Activated CD4-positive, alpha-beta T cell treated with anti-CD3 and anti-CD28 coated beads, Interleukin-2, amount 50 U/mL, for 4 hours (primary cell): ENCODE measurements at places on chromosomes 2 and 18.
A peak's percentile ranks its signal among the peaks of the same experiment; 100 is the strongest.

- DNase-seq, result no peak
These were observed 6.4 kb upstream of the CRYGC start for GRCh38 chr2:208135794-208136715.

DNA sequence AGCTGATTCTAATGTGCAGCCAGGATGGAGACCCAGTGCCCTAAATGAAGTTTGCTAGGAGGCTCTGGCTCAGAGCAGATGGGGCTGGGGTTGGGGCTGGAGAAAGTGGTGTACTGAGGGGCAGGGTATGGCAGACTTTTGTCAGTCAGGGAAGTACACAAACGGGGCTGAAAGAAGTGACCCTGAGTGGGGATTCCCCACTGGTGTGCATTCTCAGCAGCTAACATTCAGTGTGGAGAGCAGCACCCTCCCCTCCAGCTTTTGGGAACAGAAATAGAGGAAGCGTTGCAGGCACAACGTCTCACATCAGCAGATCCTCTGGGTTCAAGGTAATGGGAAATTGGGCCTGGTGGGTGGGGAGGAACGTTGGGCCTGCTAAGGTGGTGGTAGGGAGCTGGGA is 89.1 kb upstream of the GCFC2 start:
- no peak for DNase-seq

GRCh38 chr2:228541789-228542188 is 360.3 kb upstream of the SPHKAP start:
- no peak for DNase-seq

GRCh38 chr2:172251231-172251630 is 148.5 kb upstream of the DLX2 start:
- DNase-seq, result no peak

GRCh38 chr18:58476516-58477256 is 152.2 kb downstream of the ALPK2 start:
- DNase-seq, result no peak

GRCh38 chr2:7711167-7711566 is 794.0 kb downstream of the RNF144A start:
- DNase-seq, result no peak

GRCh38 chr2:220151341-220151740 is 523.9 kb downstream of the SLC4A3 start:
- DNase-seq, result no peak

DNA sequence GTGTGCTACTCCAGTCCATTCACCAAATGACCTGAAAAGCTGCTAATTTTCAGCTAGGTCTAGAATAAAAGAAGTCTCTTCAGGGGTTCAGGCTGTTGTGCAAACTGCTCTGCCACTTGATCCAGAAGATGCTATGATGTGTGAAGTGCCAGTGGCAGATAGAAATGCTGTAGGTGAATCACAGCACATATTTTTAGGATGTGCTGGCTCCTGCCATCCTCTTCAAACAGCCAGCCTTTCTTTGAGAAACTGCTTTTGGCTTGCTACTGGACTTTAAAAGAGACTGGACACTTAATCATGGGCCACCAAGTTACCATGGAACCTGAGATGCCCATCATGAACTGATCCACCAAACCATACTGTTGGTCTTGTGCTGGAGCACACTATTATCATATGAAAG is 322.1 kb downstream of the EN1 start:
- DNase-seq, result no peak

DNA sequence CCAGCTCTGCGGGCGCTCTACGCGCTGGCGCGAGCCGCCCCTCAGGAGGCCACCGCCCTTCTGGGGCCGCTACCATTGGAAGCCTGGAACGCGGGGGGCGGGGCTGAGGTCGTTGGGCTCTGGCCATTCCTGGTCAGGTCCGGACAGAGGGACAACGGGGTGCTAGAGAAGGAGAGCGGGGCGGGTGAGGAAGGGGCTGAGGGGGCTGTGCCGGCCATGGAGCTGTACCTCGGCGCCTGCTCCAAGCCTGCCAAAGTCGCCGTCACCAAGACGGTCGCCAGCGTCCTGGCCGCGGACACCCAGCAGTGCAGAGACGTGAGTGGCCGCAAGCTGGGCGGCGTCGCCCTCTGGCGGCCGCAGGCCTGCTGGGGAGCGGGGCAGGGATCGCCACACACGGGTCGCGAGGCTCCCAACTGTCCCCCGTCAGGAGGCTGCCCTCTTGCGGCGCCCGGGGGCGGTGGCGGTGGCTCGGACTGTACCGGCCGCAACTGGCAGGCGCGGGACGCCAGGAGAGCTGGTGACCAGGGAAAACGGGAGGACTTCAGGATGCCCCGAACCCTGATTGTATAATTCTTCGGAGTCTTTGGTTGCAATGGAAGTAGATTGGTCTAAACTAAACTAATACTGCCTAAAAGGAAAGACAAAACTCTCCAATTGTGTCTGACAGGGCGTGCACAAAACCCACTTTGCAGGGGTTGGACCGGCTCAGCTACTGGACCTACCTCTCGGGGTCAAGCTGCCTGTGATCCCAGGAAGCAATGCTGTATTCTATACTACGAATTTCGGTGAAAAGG is at the start of gene FSIP2:
TSS of gene FSIP2 (plus strand) at position 126 of the 794 bp plus-strand sequence. CDS start at position 217, 91 bp downstream.
- no peak for DNase-seq

- DNase-seq, result no peak
These were observed 654.3 kb downstream of the LRRTM4 start for GRCh38 chr2:76867854-76868253.

- peak; percentile 6 for DNase-seq
These were observed 28.8 kb upstream of the DDX18 start for GRCh38 chr2:117785740-117786139.

GRCh38 chr2:196187898-196188458 is 16.6 kb upstream of the STK17B start:
- DNase-seq, result no peak

DNA sequence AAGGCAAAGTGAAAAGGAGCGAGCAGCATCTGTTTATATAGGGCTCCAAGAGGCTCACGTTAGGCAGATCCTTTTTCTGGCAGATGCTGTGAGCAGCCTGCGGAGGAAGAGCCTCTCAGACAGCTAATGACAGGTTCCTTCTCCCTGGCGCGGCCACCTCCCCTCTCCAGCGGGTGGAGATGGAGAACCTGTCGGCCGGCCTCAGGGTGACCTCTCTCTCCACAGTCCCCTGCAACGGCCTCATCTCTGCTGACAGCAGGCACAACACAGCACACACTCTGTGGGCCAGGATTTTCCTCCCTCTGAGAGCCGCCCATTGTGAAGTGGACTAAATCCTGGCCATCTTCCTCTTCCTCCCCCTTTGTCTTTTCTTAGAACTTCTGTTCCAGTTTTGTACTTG is 119.8 kb downstream of the PRKCE start:
- no peak for DNase-seq

DNA sequence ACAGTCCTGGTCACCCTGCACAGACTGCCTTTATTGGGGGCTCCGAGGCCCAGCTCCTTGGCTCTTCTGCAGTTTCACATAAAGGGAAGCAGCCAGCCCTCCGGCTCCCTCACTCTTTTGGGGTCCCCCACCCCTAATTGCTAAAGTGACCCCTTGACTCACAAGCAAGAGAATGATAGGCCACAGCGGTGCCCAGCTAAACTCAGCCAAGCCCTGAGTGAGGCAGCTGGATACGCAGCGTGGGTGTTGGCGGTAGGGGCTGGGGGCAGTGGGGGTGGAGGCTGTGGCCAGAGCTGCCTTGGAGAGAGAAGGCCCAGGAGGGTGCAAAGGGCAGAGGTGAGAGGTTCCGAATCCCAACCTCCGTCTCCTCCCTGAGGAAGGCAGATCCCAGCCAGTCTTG is 25.5 kb upstream of the ALPP start:
- no peak for DNase-seq

DNA sequence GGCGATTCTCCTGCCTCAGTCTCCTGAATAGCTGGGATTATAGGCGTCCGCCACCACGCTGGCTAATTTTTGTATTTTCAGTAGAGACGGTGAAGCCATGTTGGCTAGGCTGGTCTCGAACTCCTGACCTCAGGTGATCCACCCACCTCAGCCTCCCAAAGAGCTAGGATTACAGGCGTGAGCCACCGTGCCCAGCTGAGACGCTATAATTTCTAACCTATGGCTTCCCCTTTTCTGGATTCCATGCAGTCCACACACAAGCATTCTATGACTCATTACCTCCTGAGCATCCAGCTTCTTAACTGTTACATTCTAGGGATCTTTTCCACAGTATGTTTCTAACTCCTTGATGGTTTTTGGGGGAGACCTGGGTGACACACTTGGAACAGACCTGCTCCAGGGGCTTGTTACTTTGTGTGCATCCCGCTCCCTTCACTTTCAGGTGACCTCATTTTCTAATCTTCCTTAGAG is 11.8 kb upstream of the KCMF1 start:
- DNase-seq, result no peak

- no peak for DNase-seq
These were observed 4.0 kb downstream of the DGKD start for GRCh38 chr2:233358335-233358734.

GRCh38 chr2:28904802-28905457 is 10.5 kb downstream of the WDR43 start:
- no peak for DNase-seq

DNA sequence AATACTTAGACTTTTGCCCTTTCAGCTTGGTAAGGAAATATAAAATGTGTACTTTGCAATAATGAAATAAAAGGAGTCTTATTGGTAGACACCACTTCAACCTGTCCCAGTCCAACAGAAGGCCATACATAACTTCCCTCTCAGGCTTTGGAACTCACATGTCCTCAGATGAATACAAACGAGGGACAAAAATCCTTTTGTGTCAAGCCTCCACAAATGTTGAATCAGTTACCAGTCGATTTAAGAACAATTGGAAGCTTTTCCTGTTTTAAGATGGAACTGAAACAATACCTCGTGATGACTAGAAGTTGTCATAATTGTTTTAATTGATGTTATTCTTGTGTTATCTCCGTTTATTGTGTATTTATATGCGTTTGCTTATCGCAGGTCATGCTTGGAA is 385.1 kb upstream of the POU3F3 start:
- DNase-seq, result no peak

GRCh38 chr2:149082735-149083134 is 44.2 kb downstream of the LYPD6B start:
- no peak for DNase-seq

GRCh38 chr18:42706029-42706608 is 409.4 kb downstream of the RIT2 start:
- DNase-seq, result no peak

GRCh38 chr18:64589000-64589399 is 440.1 kb upstream of the LINC00305 start:
- no peak for DNase-seq

- no peak for DNase-seq
These were observed 94.8 kb downstream of the RHOB start for GRCh38 chr2:20541651-20542050.

GRCh38 chr2:115757286-115757685 is 1314.8 kb downstream of the DPP10 start:
- no peak for DNase-seq

GRCh38 chr2:225488743-225489142 is 89.2 kb downstream of the NYAP2 start:
- DNase-seq, result no peak

- DNase-seq, result no peak
These were observed 19.0 kb upstream of the XDH start for GRCh38 chr2:31433541-31433940.

GRCh38 chr18:25167612-25168410 is 184.2 kb downstream of the ZNF521 start:
- no peak for DNase-seq

- DNase-seq, result no peak
These were observed 21.0 kb upstream of the CABLES1 start for GRCh38 chr18:23114171-23114881.

GRCh38 chr2:215371915-215372897 is 60.3 kb downstream of the ATIC start:
- no peak for DNase-seq

DNA sequence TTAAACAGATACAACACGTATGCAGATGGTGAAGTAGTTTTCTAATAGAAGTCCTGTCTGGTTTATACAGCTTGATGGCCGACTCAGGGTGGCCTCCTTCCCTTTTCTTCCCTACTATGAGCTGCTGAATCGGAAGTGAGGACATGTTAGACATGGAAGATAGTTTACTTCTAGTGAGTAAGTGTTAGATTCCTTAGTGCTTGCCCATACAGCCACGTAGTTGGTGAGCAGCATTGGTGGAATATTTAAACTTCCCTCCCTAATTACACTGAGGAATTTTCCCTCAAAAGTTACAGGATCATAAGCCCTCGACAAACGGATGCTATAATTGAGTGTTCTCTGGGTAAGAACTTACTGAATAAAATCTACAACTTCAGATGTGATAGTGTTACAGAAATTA is 52.1 kb downstream of the RHBDD1 start:
- DNase-seq, result no peak

- DNase-seq, result no peak
These were observed 25.6 kb downstream of the VWC2L start for GRCh38 chr2:214436470-214436869.

- no peak for DNase-seq
These were observed 152.2 kb downstream of the PID1 start for GRCh38 chr2:229118927-229119326.

- no peak for DNase-seq
These were observed 192.7 kb upstream of the ITGA4 start for GRCh38 chr2:181264441-181264840.

DNA sequence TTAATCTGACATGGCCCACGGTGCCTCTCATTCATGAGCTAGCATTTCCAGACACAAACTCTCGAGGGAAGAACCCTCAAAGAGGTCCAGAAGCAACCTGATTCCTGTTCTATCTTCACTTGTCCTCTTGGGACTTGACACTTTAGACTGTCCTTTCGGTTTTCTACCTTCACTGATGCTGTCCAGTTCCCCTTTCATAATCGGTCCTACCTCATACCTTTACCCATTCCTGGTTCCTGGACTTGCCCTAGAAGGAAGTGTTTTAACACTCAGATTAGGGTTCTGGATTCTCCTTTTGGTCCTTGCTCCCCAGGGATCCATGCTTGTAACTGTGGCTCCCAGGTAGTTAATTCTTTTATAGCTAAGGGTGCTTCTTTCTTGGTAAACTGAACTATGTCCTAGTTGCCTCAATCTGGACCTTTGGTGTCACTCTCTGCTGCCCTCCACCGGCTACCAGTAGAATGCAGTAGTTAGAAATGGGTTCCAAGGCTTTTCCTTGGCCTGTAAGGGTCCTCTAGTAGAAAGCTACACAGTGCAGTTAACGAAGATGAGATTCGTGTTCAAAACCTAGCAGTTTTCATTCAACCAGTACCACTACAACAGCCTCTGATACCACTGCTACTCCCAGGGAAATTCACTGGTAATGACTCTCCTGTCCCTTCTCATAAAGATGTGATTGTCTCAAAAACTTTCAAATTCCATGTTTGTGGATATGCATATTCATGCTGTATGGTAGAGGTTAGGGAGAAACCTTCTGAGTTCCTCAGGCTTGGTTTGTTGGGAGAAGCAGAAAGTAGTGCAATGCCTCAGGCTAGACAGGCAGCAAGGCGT is 178.1 kb upstream of the CYP26B1 start:
- DNase-seq, result no peak

GRCh38 chr2:174158003-174158402 is 90.3 kb downstream of the OLA1 start:
- DNase-seq, result no peak
